ENCODE measurements at places on chromosomes 16 and 17. TPM values are rescaled to one million over a fixed set of nuclear protein-coding genes. Genes with fewer than 3 reads are reported as not detected.

The LASP1 gene
- polyA plus RNA-seq, result 36.3 TPM

The KRT40 gene
- not detected for polyA plus RNA-seq

The PPY gene
- not detected for polyA plus RNA-seq

The ARMC5 gene
- 2.9 TPM for polyA plus RNA-seq

DNA sequence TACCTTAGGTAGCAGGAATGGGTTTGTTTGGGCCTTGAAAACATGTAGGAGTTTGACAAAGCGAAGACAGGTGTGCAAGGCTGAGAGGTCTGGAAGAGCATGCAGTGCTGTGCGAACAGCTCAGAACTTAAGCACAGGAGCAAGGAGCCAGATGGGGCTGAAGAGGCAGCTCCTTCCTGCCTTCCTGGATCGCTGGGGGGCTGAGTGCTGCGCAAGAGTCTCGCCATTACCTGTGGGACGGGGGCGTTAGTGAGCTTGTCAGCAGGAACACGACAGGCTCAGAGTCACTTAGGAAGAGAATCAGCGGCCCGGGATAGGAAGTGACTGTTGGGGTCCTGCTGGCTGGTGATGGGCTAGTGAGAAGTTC, 464 bp upstream of the MRM1 start:
- no peak for DNase-seq

- DNase-seq, result no peak
These were observed 6.0 kb upstream of the CHD3 start for GRCh38 chr17:7882629-7883028.

DNA sequence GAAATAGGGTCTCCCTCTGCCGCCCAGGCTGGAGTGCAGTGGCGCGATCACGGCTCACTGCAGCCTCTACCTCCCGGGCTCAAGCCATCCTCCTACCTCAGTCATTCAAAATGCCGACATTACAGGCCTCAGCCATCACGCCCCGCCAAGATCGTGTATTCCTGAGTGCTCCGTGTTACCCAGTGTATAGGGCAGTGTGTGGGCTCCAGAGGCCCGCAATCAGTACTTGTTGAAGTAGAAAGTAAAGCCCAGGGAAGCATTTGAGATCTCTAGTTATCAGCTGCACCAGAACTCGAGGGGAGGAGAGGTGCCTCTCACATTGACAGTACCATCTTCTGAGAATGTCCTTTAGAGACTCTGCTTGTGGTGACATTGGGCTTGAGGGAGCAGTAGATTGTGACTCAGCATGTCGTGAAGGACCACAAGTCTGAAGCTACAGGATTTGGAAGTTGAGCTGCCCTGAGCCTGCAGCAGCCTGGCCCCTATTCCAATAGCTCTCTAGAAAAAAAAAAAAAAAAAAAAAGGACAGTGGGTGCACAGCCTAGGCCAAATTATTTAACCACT, 1.1 kb upstream of the PRPSAP1 start:
- no peak for DNase-seq

DNA sequence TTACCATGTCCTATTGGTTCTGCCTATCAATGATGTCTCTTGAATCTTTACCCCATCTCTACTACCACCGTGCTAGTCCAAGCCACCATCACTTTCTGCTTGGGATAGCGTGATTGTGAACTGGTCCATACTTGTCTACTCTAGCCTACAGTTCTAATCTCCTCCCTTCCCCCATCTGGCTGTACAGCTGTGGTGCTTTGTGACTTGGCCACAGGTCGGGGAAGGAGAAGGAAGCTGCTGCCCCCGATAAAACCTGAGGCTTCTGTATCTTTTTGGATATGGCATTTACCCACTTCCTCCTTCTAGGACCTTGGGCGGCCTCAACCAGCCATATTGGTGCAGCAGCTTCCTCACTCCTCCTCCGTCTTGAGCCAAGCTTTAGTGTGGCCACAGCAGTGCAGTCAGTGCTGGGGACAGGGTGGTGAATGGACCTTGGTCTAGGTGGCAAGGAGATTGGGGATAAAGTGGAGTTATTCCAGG, 314 bp upstream of the ITGA2B start:
- DNase-seq, result no peak

DNA sequence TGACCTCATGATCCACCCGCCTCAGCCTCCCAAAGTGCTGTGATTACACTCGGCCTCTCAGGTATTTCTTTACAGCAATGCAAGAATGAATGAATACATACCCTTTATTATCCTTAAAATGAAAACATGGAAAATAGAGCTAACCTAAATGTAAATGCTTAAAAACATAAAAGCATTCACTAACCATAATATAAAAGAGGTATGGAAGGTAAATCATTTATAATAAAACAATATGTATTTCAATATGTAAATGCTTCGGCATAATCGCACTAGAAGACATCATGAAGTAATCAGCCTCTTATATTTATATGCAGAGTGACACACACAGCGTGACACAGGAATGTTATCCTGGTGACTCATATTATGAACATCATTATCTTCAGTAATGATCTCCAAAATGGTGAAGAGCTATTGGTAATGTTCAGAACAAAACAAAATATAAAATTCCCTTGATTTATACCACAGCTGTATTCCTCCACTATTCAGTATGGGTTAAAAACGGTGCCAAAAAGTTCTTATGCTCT, 53.9 kb downstream of the AIPL1 start:
- DNase-seq, result no peak

DNA sequence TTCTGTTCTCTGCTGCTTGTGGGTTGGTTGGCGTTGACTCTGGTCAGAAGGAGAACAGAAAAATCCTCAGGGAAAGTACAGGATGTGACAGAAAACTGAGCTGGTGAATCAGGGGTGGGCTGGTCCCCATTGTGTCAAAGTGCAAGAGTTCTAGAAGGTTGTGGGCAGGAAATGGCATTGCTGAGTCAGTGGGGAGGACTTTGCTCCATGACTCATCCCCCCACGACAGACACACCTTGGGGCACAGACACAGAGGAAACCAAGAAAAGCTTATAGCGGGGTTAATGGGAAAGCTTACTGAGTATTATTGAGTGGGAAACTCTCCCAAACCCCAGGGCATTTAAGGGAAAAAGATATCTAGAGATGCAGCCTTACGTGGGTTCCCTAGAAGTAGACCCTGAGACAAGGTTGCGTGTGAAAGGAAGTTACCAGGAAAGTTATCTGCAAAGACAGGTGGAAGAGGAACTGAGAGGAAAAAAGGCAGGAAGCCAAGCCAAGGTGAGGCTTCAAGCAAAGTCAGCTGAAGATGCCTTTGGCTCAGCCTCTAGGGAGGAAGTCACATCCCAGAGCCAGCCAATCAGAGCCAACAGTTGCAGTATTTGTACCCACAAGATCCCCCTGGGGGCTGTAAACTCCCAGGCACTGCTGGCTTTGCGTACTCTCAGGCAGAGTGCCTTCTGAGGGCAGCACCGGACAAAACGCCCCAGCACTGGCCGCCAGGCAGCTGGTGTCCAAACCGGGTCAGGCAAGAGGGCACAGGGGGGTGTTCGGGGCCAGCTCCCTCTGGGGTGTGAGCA, 86.4 kb downstream of the FOXL1 start:
- no peak for DNase-seq

GRCh38 chr16:90008708-90009145, 10.5 kb downstream of the DBNDD1 start:
- DNase-seq, result no peak

DNA sequence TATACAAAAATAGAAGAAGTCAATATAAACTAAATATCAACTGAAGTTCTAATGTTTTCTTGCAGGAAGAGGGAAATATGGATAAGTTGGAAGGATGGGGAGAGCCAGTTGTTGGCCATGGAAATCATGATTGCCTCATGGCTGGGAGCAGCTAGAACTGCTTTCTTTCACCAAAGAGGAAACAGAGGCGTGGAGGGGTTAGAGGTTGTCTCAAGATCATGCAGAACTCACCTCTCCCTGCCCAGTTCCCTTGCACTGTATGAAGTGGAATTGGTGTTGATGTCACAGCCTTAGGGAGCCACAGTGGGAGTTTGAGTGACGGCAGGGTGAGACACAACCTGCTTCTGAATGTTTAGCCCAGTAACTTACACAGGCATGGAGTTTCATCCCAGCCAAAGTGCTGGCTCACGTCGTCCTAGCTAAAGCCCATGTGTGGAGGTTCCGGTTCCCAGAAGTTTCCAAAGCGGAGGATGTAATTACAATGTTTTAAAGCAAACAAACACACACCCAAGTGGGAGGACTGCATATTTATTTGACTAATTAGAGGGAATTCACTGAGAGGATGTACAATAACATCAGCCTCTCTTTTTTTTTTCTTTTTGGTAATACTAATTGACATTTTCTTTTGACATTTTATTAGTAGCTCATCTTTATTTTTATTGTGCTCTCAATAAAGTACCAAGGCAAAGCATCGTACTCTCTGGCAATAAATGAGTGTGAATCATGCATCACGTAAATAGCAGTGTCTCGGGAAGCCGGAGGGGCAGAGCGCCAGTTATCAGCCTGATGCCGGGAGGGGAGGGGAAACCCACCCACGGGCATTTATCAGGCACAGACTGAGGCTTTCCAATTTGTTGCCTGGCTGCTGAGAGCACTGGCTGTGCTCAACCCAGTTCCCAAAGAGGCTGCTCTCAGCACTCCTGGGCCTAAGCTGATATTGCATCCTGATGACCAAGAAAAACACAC, 118.7 kb upstream of the CDH5 start:
- no peak for DNase-seq

- no peak for DNase-seq
These were observed 24.6 kb downstream of the FZD2 start for GRCh38 chr17:44581868-44582267.

DNA sequence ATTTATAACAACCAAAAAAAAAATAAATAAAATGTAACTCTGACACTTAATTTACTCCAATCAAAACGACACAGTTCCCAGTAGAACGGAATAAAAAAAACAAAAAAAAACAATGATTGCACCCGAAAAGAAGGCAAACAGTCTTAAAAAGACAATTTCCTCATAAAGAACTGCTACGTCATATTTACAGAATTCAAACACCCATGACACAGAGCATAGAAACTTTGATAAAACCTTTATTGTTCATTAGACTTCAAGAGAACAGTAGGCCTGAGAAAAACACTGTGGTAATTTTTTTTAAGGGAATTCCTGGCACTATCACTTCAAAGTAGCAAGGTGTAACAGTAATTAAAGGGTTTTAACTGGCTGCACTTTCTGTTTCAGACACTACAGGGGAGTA, 26.1 kb downstream of the FAM222B start:
- no peak for DNase-seq

DNA sequence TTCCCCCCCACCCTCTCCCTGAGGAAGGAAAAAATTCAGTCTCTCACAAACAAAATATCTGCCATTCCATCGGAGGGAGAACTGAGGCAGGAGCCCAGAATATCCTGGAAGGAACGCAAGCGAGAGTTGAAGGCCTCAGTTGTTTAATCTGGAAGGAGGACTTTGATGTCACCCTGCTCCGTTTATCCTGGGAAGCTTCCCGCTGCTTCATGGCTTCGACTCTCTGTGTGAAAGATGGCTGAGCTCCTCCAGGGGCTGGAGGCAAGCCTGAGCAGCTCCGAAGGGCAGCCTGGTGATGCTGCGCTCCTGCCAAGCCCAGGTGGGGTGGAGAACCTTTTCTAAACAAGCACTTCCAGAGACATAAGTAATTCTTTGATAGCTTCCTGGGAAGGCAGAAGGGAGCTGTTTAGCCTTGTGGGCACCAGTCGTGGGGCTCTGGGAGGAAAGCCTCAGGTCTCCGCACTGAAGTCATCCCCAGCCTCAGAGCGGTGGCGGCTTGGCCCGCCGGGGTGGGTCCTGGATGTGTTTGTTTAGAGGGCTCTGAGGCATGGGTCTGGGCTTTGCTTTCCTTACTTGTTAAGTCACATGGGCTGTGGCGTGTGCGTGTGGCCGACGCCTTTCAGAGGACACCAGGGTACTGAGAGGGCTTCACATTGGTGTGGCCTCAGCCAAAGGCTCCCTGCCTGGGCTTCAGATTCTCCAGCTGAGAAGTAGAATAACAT, 7.9 kb downstream of the NKD1 start:
- DNase-seq, result no peak

- DNase-seq, result no peak
These were observed 248.8 kb upstream of the TBX2 start for GRCh38 chr17:61150686-61151299.

GRCh38 chr16:84599521-84600202, 18.2 kb downstream of the COTL1 start:
- peak; percentile 68 for DNase-seq

- DNase-seq, result no peak
These were observed 14.7 kb downstream of the CYBC1 start for GRCh38 chr17:82435601-82436583.

DNA sequence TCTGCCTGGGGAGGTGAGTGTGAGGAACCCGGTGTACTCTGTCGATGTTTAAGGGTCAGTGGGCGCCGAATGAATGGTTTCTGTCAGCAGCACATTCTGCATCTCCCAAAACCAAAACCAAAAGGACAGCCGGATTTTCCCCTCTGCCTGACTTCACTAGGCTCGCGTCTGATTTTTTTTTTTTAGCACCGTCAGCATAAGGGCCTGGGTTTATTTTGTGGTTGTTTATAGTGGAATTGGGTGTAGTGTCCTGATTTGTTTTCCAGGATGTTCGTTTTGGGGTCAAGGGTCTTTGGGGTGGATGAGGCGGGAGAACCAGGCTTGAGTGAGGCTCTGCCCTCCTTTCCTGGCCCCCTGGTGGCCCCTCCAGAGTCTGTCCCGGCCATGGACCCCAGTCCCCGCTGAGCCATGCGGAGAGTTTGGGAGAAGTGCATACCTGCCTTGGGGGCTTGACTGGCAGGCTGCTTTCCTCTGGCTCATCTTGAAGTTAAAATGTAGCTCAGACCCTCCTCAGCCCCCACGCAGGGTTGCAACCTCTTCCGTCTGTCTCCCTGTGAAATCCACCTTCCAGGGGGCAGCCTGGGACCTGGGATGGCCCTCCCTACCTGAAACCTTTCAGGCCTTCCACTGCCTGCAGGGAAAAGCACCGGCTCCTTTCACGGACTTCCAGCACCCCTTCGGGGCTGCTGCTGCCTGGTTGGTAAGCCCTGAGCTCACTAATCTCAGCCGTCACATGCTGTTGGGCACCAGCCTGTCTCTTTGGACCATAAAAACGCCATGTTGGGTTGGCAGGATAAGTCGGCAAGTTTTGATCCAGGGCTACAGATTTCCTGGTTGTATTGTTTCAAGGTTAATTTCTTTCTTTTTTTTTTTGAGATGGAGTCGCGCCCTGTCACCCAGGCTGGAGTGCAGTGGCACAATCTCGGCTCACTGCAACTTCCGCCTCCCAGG, 60.2 kb downstream of the JPH3 start:
- DNase-seq, result no peak

DNA sequence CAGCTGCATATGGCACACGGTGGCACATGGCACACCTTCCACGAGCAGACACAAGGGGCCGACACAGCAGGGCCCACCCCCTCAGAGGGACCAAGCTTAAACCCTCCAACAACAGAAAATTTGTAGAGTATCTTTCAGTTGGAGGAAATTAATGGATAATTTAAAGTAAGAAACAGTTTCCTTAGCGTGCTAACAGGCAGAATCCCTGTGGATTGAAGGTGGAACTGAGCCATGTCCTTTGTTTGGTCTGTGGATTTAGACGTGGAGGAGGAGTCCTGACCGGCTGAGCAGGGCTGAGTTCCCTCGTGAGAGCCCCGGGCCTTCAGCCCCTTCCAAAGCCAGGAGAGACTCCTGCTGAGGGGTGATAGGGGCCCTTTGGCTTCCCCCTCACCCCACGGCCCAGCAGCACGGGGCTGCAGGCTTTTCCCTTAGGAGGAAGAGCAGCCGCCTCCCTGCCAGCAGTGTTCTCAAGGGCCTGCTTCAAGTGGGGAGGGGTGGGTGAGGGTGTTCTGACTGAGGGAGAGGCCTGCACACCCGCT, 1.4 kb upstream of the CYB561 start:
- no peak for DNase-seq

GRCh38 chr17:31649302-31649701, 209.7 kb downstream of the COPRS start:
- DNase-seq, result no peak

GRCh38 chr16:85676466-85676865, 12.3 kb downstream of the GINS2 start:
- no peak for DNase-seq
